Occipital lobe (tissue), 3 donors: ENCODE measurements at places on chromosomes 12 and 14.

- DNase-seq, result no peak
Observed at GRCh38 chr12:108802101-108802961, 55.1 kb downstream of the SSH1 start.

DNA sequence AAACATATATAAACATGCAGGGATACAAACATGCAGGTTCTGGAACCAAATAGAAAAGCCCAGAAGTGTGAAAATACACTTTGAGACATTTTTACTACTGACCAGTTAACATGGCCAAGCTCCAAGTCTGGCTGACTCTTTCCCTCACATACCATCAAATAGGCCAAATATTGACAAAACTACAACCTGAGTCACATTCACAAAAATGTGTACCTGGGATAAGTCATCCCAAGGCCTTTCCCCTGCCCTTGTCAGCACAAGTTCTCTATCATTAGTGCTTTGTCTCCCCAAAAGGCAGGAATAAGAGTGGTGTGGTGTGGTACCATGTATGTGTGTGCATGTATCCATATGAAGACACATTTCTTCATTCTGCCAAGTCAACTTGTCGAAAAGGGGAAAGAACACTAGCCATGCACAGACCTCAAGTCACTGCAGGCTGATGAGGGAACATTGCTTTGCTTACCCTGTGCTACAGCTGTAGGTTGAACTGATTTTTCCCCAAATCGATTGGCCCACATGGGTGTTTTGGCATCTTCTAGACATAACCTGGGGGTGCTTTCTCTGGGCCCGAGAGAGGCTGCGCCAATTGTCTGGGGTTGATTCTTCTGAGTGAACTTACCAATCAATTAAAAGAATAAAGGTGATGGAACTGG lies 14.9 kb downstream of the HOXC4 start:
- no peak for DNase-seq

- no peak for DNase-seq
Observed at GRCh38 chr12:14601692-14602478, 34.2 kb upstream of the PLBD1 start.

DNA sequence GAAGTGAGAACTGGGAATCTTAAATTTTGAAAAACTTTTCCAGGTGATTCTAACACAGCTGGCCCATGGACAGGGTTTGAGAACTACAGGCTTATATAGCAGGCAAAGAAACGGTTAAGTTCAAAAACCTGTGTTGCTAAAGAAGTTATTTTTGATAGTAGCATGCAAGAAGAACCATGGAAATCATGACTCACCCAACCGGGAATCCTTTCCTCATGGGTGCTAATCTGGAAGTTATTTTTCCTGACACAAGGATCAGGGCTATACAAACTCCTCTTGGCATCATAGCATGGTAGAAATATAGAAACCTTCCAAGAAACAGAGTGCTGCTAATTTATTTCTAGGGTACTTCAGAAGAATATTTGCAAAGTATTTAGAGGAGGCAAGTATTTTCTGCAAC lies 588.7 kb downstream of the CCER1 start:
- no peak for DNase-seq

GRCh38 chr12:34389378-34390170 lies 367.3 kb downstream of the ALG10 start:
- DNase-seq, result no peak

GRCh38 chr12:47145188-47145587 lies 65.4 kb upstream of the AMIGO2 start:
- no peak for DNase-seq

- DNase-seq, result no peak
Observed at GRCh38 chr12:8819666-8819980, 2.8 kb upstream of the A2ML1 start.

- no peak for DNase-seq
Observed at GRCh38 chr12:62933602-62934238, 1.2 kb downstream of the PPM1H start.

DNA sequence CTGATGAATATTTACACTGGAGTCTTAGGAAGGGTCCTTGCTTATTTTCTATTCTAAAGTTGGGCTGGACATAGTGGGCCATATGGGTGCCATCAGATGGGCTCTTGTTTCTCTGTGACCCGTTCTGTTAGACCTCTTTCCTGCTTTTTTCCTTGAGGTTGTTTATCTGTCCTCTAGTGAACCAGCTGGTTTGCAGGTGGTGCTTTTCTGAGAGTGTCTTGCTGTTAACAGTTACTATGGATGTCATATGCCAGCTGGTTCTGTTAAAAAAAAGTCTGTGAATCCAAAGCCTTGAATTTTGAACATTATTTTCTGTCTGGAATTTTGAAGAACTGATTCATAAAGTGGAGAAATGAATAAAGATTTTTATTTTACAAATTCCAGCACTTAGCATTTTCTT lies 29.2 kb downstream of the ZC3H14 start:
- DNase-seq, result no peak

DNA sequence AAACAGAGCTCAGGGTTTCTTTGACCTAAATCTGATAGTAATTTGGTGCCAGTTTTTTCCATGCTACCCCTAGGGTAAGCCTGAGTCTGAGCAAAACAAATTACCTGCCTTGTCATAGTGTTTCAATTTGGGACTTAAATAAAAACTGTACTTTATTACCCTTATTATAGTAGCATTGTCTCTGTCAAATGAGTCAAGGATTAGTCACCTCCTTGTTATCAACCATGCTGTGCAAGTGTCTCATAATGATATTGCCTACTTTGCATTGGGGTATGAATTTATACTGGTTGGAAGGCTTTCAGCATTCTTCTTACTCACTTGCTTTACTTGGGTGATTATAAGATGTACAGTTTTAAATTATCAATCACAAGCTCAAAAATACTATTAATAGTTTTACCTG lies 380.0 kb downstream of the LRFN5 start:
- DNase-seq, result no peak

DNA sequence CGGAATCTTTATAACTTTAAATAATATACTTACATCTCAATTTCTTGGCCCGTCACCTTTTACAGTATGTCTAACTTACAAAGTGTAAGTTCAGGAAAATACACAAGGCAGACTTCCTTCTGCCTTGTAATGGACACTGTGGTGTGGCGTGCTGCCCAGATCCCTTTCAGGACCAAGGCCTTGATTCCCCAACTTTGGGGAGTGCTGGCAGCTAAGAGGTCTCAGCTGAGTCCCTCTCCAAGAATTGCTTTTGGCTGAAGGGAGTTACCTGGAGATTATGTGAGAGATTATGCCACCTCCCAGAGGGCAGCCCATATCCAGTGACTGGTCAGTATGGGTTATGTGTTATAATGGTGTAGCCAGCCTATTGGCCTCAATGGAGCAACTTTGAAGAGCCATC lies 21.2 kb upstream of the BATF start:
- no peak for DNase-seq

- no peak for DNase-seq
Observed at GRCh38 chr12:11075642-11076041, 13.5 kb upstream of the TAS2R46 start.

DNA sequence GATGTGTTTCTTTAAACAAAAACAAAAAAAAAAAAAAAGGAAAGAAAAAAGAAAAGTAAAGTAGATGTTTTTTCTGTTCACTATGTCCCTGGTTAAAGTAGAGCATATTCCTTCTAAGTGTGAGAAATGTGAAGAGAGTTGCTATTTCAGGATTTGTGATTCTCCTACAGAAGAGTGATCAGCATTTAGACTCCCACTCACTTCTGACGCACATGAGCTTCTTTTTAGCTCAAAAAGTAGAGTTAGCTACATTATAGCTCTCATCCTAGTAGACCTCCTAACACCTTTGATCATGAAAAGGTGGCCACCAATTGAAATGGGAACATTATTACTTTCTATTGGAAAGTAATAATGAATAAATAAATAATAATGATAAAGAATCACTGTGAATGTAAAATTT lies 368.2 kb downstream of the NAV3 start:
- no peak for DNase-seq

DNA sequence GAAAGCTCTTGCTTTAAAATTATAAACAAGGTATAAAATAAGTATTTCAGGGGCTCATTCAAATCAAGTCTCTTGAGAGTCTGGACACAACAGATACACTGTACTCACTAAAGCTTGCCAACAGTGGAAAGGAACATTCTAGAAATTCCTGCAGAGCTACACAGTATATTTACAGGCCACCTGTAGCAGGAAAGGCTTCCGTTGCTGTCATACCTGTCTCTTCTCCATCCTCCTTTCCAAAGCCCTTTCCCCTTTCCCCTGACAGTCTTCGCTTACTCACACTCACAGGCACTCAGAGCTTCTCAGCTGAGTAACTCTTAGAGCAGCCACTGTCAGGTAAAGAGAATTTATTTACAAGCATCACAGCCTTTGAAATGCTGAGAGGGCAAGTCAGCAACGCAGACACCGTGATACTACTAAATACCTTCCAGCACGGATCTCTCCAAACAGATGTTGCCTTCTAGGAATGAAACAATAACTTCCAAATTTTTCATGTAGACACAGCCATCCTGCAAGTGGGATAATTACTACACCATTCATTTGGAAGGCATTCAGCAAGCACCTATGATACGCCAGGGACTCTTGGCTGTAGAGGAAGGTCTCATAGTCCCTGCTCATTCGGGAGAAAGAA lies 167.9 kb downstream of the FOXN3 start:
- DNase-seq, result no peak
